Fibroblast of lung (primary cell): ENCODE measurements at places on chromosomes 1 and 21.

- no peak for DNase-seq
Observed at GRCh38 chr1:160646711-160647328, at the start of gene SLAMF1. Gene SLAMF1, minus strand, starts transcription at chr1:160647044. Its CDS starts 99 bp downstream, at chr1:160646945.

DNA sequence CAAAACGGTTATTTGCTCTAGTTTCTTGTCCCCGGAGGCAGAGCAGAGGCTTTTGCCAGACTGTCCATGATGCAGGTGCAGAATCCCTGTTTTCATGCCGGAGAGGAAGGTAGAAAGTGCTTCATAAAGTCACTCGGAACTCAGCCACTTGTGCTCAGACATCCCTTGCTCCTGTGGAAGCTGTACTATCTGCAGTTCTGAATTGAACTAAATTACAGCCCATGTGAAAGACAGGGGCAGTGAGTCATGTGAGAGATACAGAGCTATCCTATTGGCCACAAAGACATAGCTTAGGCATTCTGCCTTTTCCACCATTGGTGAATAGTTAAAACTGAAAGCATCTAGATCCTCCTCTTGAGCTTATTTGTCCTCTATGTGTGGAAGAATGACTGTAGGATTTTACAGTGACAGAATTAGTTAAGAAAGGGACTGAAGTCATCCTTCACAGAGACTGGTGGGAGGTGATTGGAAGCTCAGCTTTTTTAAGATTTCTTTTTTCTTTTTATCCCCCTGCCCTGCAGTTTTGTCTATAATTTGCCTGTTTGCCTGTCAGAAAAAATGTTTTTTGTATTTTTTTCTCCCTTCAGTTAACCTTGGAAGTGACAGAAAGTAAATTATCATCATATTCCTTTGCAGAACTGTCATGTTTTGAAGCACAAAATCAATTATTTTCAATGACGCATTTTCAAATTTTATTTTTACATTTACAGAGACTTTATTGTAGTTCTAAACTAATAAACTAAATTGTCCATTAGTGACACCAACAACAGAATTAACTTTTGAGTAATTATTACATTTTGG, 298.6 kb downstream of the PTPRC start:
- DNase-seq: peak; percentile 95

DNA sequence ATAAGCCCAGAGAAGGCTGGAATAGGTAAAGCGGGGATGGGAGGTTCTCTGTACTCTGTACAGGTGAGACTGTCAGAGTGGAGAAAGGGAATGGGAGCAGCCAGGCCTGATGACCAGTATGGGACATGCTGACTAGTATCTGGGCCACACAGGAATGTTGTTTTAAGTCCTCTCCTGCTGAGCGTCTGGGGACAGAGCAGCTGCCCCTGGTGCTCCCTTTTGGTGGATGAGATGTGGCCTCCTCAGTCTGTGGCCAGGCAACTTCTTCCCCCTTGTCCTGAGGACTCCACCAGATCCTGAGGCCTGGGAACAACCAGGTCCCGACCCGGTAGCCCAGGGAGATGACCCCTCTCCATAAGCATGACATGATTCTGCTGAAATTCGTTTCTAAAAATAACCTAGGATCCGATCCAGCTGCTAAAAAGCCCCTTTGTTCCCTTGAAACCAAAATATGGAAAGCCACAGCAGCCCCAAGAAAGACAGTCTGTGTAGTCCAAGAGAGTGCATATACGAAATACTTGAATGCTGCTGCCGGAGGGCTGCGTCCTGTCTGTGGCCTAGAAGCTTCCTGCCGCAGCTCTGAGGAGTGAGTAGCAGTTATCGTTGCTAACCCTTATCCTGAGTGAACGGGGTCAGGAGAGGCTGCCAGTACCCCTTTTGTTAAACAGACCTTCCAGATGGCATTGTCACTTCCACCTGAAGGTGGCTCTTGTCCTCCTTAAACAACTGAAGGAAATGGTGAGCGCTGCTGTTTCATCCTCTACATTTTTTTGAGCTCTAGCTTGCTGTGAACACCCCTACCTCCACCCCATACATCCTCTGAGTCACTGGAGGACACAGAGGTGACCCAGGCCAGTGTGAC, 47.1 kb downstream of the ATP2B4 start:
- DNase-seq: peak; percentile 94

DNA sequence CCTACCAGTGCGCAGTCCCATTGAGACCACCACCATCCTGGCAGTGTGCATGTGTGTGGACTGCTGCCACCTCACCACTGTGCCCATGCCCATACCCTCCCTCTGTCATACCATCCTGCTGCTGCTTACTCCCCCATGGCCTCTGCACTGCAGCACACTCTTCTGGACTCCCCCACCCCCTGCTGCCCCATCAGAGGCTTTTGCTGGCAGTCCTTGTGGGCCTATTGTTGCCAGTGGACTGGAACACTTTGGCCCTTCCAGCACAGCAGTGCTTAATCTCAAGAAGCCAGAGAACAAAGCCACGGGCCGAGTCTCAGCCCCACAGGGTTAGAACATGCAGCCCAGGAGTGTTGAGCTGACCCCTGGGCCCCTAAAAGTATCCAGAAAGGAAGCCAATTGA, 41.9 kb upstream of the IVNS1ABP start:
- no peak for DNase-seq

GRCh38 chr1:239011382-239011781, 375.0 kb upstream of the CHRM3 start:
- no peak for DNase-seq

GRCh38 chr21:35284199-35284598, 235.1 kb upstream of the RUNX1 start:
- DNase-seq: no peak

DNA sequence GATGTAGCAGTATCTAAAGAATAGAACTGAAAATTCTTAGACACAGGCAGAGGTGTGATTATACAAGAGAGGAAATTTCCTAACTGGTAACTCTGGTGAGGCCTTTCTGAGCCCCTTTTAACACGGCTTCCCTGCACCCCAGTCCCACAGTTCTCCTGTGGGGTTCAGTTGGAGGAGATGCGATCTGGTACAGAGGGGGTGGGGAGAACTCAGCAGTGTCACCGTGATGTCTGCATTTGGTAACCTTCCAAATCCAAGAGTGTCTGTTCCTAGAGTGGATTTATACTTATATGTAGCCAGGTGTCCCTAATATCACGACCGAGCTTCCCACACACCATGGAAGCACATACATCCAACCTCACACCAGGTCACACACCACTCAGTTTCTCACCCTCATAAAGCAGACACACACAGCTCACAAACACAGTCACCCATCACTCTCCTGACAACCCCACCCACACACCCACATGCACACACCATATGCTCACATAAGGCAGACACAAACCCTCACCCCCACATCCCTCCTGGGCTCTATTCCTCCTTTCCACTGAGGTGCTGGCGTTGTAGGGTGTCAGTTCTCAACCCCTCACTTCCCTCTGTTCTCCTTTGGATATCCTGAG, 48.5 kb downstream of the RHBG start:
- no peak for DNase-seq
